ENCODE measurements at places on chromosomes 5 and 9.

- H3K27me3 ChIP-seq: no peaks in the 10 kb centered on the region
- no peak for DNase-seq
- H3K4me1 ChIP-seq: peaks cover 12% of the 10 kb centered on the region
- peaks cover 2% of the 10 kb centered on the region for H3K36me3 ChIP-seq
These were observed 16.2 kb downstream of the ISOC1 start for GRCh38 chr5:129110742-129111141.

DNA sequence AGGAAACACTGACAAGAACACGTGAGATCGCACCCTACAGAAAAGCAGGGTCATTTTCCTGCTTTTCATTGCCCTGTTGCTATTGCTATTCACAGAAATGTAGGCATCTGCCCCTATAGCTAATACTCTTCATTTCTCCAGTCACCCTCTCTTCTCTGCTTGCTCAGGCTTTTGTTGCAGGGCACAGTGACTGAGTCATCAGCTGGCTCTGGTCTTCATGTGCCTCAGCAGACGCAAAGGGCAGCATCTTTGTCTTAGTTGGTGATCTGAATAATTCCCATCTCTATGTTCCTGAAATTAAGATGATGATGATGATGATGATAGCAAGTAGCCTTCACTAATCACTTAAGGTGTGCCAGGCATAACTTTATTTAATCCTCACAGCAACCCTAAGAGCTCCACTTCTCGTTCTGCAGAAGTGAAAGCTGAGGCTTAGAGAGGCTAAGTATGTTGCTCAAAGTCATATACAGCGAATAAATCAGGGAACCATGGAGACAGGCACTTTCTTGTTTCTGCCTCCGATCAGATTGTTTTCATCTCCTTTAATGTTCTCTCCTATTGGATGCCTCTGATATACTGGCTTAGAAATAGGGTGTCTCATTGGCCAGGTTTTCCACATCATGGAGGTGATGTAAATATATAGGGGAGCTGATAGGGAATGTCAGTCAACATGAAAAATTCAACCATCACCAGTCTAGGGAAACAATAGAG is 133.0 kb upstream of the STK32A start:
- H3K27me3 ChIP-seq: peaks cover 6% of the 10 kb centered on the region
- H3K36me3 ChIP-seq: no peaks in the 10 kb centered on the region
- no peak overlapping the region for H3K27ac ChIP-seq
- no peaks in the 10 kb centered on the region for H3K4me1 ChIP-seq

GRCh38 chr5:43168175-43168574 is 23.9 kb upstream of the NIM1K start:
- DNase-seq: no peak
- peaks cover 4% of the 10 kb centered on the region for H3K4me1 ChIP-seq
- H3K27me3 ChIP-seq: no peaks in the 10 kb centered on the region
- H3K27ac ChIP-seq: no peak overlapping the region

- H3K4me3 ChIP-seq: no peak overlapping the region
- H3K27ac ChIP-seq: no peak overlapping the region
These were observed 58.5 kb upstream of the ANXA1 start for GRCh38 chr9:73093016-73093739.

DNA sequence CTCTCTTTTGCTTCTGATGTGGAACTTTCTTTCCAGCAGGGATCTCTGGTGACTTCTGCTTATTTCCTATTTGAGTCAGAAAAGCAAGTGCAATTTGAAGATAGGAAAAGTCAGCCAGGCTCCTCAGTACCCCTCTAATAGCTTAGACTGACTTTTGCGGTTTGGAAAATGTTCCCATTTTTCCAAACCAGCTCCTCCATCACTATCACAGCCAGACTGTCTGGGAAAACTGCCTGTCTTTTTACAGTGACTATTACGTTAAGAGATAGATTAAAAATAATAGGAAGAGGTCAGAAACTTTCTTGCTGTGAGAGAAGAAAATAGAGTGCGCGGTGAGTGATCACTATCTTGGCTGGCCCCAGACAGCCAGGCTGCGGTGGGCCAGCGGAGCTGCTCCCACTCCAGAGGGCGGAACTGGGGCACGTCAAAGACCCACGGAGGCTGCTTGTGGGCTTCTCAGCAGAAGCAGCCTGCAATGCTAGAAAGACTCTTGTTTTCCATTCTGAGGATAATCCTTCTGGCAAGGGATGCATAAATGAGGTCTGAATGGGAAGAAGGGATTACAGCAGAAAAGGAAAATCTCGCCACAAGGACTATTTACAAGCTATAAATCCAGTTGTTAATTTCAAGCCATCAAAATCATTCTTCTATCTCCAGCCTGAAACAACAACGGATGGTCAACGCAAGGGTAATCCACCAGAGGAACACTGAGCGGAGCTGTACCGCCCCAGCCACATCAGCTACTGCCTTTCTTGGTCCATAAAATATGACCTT is 151.0 kb upstream of the MSX2 start:
- H3K4me1 ChIP-seq: no peaks in the 10 kb centered on the region
- no peaks in the 10 kb centered on the region for H3K36me3 ChIP-seq

GRCh38 chr5:150059623-150060022 is 26.7 kb downstream of the CSF1R start:
- DNase-seq: no peak
- no peak overlapping the region for H3K4me3 ChIP-seq
- no peak overlapping the region for H3K27ac ChIP-seq
- no peaks in the 10 kb centered on the region for H3K36me3 ChIP-seq
- H3K4me1 ChIP-seq: no peaks in the 10 kb centered on the region

DNA sequence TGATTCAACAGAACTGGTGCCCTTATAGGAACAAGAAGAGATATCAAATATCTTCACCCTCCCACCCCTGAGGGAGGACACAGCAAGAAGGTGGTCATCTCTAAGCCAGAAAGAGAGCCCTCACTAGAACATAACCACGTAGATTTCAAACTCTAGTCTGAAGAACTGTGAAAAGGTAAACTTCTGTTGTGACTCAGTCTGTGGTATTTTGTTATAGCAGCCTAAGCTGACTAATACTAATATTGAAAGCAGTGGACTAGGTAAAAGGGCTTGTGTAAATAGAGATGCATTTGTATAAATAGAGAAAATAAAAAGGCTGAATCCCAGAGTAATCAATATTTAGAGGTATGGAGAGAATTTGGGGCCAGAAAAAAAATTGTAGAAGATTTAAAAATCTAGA is 157.6 kb upstream of the CCNH start:
- H3K27ac ChIP-seq: no peak overlapping the region
- H3K4me3 ChIP-seq: no peak overlapping the region
- no peaks in the 10 kb centered on the region for H3K36me3 ChIP-seq
- no peak for DNase-seq
- H3K27me3 ChIP-seq: no peaks in the 10 kb centered on the region

- peaks cover 34% of the 10 kb centered on the region for H3K27me3 ChIP-seq
- no peak overlapping the region for H3K4me3 ChIP-seq
- no peak overlapping the region for H3K27ac ChIP-seq
- no peaks in the 10 kb centered on the region for H3K36me3 ChIP-seq
- no peak for DNase-seq
These were observed 355.3 kb downstream of the ZSWIM6 start for GRCh38 chr5:61687371-61687770.

DNA sequence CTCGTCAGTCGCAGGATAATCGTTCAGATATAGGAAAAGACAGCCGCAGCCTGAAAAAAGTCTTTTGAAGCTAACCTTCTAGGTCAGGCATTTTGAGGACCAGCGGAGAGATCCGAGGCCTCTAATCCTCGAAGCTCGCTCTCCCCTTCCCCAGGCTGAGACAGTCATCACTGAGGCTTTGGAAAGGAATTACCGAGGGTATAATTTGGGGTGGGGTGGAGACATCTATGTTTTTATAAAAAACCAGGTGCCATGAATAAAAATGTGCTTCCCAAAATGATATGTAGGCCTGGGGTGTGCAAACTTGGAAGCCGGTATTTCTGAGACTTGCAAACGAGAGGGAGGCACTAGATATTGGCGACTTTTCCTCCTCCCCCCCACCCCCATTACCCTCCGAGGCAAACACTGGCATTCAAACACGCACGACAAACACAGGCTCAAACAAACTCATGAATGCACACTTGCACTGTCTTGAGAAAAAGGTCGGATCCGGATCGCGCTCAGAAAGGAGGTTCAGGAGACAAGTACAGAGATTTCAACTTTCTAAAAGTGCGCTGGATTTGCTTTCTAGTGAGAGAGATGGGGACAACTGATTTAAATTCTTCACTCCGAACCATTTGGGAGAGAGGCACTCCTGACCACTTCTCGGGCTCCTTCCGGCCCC is 935 bp upstream of the MSX2 start:
- peaks cover 90% of the 10 kb centered on the region for H3K27me3 ChIP-seq
- H3K27ac ChIP-seq: no peak overlapping the region
- H3K36me3 ChIP-seq: no peaks in the 10 kb centered on the region
- H3K4me1 ChIP-seq: peaks cover 10% of the 10 kb centered on the region

- H3K27me3 ChIP-seq: no peaks in the 10 kb centered on the region
- no peaks in the 10 kb centered on the region for H3K36me3 ChIP-seq
- no peak for DNase-seq
These were observed 26.5 kb downstream of the SPINK5 start for GRCh38 chr5:148090146-148090772.

DNA sequence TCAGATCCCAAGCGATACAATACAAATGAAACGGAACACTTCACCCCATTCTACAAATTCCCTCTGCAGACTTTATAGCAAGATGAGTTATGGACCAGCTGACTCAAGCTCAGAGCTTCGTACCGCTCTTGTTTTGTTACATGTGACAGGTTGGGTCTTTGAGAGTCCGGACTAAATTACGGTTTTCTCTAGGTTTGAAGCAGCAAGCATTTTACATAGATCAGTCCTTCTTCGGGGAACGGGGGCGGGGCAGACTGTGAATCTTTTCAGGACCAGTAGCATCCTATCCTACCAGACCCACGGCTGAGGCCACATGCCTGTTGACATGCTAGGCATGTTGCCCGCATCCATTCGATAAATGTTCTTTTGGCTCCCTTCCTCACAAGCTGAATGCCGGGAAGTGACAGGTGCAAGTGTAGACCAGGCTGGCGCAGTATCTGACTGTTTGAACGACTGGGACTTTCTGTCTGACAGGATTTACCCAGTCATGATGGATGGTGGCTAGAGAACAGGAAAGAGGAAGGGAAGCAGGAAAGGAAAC is 811.0 kb upstream of the GRAMD2B start:
- DNase-seq: no peak
- no peaks in the 10 kb centered on the region for H3K4me1 ChIP-seq
- H3K4me3 ChIP-seq: no peak overlapping the region

DNA sequence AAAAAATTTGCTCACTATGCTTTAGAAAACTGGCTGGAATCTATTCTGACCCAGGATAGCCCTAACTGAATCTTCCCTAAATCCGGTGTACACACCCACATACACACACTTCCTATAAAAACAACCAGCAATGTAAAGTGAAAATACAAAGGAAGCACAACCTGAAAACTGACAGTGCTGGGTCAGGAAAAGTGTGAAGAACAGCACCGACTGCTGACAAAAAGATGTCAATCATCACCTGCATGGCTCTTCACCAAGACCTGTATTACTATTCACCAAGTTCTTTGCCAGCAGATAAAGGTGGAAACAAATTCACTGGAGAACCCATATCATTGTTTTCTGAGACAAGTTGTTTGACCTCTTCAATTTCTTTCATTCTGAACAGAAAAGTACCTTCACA is 293.8 kb upstream of the GRAMD2B start:
- no peak for DNase-seq
- H3K36me3 ChIP-seq: no peaks in the 10 kb centered on the region
- H3K27ac ChIP-seq: no peak overlapping the region
- no peak overlapping the region for H3K4me3 ChIP-seq

DNA sequence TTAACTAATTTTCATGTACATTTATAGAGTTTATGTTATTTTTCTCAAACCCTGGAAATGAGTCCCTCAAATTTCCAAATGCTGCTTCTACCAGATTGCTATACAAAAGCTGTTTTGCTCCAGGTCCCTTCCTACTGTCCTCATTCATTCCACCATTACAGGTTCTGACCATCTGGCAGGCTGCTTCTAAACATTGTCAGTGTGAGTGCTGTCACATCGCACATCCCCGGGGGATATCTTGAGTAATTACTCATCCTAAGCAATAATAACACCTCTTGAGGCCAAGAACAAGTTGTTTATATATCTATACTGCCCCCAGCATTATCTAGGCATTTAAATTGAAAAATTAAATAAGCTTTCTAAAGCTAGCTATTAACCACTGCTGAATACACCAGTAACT is 1675.3 kb upstream of the CDH6 start:
- H3K27me3 ChIP-seq: no peaks in the 10 kb centered on the region
- no peak overlapping the region for H3K27ac ChIP-seq
- no peaks in the 10 kb centered on the region for H3K36me3 ChIP-seq
- no peak for DNase-seq

- no peak for DNase-seq
- H3K27ac ChIP-seq: no peak overlapping the region
- no peak overlapping the region for H3K4me3 ChIP-seq
- peaks cover 2% of the 10 kb centered on the region for H3K36me3 ChIP-seq
- H3K27me3 ChIP-seq: no peaks in the 10 kb centered on the region
- no peaks in the 10 kb centered on the region for H3K4me1 ChIP-seq
These were observed 304.8 kb upstream of the ZNF462 start for GRCh38 chr9:106557996-106558667.

Measured in activated T-cell treated with anti-CD3 and anti-CD28 coated beads, Interleukin-2, amount 50 U/mL, for 72 hours (primary cell).